Peyer's patch (tissue), 4 donors: ENCODE measurements at places on chromosomes 3 and 15.
A peak's percentile ranks its signal among the peaks of the same experiment; 100 is the strongest.

DNA sequence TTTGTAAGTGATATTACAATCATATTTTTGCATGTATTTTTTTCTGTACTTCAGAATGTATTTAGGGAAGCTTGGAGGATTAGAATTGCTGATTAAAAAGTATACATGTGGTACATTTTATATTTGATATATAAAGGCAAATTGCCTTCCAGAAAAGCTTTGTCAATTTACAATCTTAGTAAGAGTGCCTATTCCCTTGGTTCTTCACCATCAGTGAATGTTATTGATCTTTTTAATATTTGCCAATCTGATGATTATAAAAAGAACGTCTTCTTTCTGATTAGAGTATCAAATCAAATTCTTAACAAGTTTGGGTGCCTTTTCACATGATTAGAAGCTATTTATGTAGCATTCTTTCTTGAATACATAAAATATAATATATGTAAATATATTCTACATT lies 9.1 kb downstream of the WDR49 start:
- no peak overlapping the region for H3K27ac ChIP-seq
- H3K27me3 ChIP-seq, result no peaks in the 10 kb centered on the region

- DNase-seq, result peak; percentile 14
- no peaks in the 10 kb centered on the region for H3K27me3 ChIP-seq
- no peak overlapping the region for H3K4me3 ChIP-seq
Measured at GRCh38 chr3:127409421-127410136, 121.7 kb upstream of the PRR20G start.

DNA sequence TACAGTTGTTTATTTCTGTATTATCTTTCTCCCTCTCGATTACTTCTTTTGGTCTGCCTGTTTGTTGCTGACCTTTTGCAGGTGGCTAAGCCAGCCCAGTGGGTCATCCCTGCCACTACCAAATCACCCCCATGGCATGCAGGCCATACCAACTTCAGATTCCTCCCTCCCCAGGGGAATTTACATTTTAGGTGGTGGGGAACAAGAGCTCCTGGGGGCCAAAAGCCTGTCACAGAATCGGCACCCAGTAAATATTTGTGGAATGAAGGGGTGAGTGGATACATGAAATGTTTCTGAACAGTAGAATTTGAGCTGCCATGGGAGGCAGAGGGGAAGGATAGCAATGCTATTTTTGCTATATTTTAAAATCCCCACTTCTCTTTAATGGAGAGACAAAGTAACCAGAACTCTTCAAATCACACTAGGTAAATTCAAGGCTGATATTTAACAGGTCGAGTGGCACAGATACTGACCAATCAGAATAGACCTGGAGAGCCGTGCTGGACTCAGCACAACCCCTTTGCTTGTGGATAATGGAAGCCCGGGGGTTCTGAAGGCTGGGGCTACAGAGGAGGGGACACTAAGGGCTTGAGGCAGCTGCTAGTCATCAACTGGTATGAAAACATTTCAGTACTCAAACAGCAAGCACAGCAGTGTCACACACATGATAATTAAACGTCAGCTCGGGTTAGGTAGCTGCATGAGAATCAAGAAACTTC lies 54.3 kb upstream of the SMAD3 start:
- H3K27me3 ChIP-seq, result no peaks in the 10 kb centered on the region
- no peaks in the 10 kb centered on the region for H3K36me3 ChIP-seq
- DNase-seq, result no peak
- H3K27ac ChIP-seq, result no peak overlapping the region

DNA sequence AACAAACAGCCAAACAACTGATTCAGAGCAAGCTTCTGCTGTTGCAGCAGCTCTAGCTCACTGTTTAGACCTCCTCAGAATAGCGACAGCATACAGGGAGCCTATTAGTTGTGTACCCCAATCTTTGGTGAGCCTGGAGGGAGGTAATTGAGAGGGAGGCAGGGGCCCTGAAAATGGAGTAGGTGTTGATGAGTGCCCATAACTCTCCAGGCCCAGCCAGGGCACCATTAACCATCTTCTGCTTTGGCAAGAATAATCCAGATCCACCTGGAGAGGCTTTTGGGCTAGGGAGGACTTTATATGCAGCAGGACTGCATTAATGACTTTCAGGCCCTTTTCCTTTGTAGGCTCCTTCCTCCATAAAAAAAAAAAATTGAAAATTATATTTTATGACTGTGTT lies 20.9 kb downstream of the PLCL2 start:
- H3K27me3 ChIP-seq, result no peaks in the 10 kb centered on the region
- DNase-seq, result no peak
- no peaks in the 10 kb centered on the region for H3K36me3 ChIP-seq
- no peaks in the 10 kb centered on the region for H3K4me1 ChIP-seq
- H3K4me3 ChIP-seq, result no peak overlapping the region
